ENCODE measurements at places on chromosomes 6 and 20.

GRCh38 chr6:106118835-106119431 is 32.8 kb downstream of the PRDM1 start:
- DNase-seq, result no peak

DNA sequence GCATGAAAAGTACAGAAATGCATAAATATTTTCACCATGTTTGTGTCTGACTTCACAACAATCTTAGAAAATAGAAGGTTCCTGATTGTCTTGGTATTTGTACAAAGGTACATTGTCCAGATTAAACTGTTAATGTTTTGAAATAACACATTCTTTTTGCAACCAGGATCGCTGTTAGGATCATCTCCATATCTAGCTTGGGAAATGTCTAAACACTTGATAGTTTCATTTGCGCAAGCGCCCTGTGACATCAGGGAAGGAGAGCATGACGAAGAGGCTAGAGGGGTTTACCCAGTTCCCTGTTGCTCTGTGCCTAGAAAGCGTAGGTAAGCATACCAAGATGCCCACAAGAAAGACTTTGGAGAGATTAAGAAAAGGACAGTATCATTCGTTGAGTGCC is 19.4 kb downstream of the ALDH8A1 start:
- DNase-seq, result no peak

- peak; percentile 69 for DNase-seq
Measured at GRCh38 chr6:139240161-139241010, 51.4 kb downstream of the TXLNB start.

GRCh38 chr20:1225263-1225782 is 521 bp upstream of the RAD21L1 start:
- no peak for DNase-seq

- no peak for DNase-seq
Measured at GRCh38 chr6:48111143-48111506, at the start of gene PTCHD4. Gene PTCHD4 (minus strand): TSS chr6:48111197. CDS start chr6:48068957, 42,240 bp downstream.

GRCh38 chr6:70103798-70104197 is 199.1 kb downstream of the COL9A1 start:
- no peak for DNase-seq

DNA sequence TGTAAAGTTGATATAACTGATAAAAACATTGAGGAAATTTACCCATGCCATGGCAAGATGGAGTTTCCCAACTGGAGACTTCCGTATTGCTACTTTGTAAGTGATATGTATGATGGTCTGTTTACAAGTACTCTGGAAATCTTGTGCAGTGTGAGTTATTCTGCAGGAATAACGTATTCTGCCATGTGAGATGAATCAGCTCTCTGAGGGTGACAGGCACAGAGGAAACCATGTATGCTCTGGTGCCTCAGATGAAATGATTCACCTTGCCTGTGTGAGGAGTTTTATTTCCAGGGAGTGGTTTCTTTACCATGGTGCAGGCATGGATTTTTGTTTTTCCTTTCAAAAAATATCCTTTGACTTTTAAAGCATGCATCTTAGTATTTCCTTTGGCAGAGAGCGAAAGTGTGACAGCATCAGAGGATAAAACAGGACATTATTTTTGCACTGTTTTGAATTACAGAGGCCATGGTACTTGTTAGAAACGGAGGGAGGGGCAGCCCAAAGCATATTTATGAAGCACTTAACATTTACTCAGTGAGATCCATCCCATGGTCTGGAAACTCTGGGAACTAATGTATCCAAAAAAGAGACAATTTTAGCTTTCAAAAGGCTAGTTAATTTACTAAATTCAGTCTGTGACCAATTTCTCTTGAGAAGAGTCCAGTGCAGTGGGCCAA is 36.0 kb upstream of the MTRF1L start:
- DNase-seq, result no peak

DNA sequence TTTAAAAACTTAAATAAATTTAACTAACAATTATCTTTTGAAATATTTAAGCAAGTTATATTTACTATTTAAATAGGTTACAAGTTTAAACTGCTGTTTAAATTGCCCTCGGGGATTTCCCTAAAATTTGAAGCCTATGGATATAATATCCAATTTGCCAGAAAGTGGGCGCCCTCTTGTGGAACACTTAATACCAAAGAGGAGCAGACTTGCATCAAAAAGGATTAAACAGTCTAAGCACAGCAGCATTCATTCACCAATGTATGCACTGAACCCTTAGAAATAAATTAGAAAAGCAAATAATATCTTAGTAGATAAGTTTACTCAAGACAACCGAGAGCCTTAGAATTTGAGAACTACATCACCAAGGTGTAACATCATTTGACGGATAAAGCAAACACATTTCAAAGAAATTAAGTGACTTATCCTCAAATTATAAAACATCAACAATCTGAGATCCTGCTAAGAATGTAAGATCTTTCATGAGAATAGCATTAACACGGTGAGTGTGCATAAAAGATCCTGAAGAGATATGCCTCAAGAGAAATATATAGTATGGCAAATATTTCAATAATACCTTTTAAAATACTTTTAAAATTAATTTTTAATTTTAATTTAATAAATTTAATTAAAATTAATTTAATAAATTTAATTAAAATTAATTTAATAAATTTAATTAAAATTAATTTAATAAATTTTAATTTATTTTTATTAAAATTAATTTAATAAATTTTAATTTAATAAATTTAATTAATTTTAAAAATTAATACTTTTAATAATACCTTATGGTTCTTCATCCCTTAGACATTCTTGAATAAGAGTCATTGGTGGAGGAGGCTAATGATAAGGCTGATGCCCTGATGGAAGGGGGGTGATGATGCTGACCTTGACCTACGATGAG is 11.5 kb upstream of the MEP1A start:
- DNase-seq, result no peak

GRCh38 chr20:6053776-6054688 is at the start of gene LRRN4:
Gene LRRN4 (minus strand): TSS chr20:6054060. CDS start chr20:6052799, 1,261 bp downstream.
- no peak for DNase-seq

GRCh38 chr6:13544454-13545186 is 29.8 kb upstream of the SIRT5 start:
- DNase-seq, result no peak

- no peak for DNase-seq
Measured at GRCh38 chr20:46011631-46012482, 3.1 kb downstream of the MMP9 start.

DNA sequence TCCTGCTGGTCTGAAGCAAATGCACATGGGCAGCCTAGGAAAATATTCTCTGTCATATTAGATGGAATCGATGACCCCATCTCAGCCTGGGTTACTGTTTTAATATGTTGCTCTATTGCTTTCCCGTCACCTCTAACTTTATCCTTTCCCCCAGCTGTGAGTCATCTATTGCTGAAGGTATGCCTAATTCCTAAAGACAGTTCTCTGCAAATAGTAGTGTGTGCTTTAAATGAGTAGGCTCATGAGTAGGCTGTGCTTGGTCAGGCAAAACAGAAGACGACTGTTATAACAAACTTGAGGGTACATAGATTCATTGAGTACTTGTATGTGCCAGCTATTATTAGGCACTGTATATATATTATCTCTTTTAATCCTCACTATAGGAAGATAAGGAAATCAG is 47.2 kb downstream of the CTNNBL1 start:
- DNase-seq, result no peak

DNA sequence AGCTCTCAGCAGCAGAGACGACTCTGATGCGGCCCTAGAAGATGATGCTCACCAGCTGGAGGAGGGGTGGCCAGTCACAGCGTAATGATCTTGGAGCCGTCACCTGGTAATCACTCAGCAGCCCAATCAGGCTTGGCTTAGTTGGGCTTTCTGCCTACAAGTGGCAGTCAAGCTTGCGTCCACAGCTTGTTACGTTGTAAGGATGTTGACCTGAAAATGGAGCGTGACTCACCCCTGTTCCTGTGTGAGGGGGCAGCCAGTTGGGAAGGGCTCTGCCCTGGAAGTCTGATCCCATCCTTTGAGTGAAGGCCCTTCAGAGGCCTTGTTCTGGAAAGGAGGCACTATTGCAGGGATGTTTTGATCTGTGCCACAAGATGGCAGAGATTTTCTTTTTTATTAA is 49.8 kb downstream of the SPATA2 start:
- no peak for DNase-seq

DNA sequence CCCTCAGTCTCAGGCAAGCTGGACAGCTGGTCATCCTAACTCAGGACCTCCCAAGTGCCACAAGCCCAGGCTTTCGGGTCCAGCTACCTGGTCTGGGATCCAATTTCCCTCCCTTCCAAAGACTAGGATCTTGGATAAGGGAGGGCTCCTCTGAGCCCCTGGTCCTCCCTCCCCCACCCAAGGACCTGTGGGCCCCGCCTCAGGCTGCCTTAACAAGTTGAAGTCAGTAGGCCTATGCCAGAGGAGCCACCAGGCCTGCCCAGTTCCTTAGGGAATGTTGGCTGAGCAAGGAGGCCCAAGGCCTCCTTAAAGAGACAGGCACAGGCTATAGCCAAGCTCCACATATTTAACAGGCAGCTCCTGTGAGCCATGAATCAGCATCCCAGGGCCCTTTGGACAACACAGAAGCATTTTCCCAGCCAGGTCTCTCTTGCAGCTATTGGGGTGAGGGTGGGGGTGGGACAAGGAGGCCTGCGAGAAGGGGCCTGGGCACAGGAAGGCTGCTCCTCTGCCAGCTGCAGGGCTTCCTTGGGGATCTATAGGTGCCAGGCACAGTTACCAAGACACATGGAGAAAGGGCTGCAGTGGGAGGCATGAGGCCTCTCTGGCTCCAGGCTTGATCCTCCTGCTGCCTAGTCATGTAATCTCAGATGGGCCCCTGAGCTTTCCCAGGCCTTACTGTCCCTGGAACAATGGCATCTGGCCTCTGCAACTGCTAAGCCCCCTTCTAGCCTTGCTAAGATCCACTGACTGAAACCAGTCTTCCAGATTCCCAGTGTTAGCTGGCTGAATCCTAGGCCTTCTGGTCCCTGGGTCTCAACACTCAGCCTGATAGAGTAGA is 27.4 kb upstream of the NOL4L start:
- no peak for DNase-seq

GRCh38 chr6:126820634-126821033 is 297.8 kb upstream of the RSPO3 start:
- DNase-seq, result no peak

DNA sequence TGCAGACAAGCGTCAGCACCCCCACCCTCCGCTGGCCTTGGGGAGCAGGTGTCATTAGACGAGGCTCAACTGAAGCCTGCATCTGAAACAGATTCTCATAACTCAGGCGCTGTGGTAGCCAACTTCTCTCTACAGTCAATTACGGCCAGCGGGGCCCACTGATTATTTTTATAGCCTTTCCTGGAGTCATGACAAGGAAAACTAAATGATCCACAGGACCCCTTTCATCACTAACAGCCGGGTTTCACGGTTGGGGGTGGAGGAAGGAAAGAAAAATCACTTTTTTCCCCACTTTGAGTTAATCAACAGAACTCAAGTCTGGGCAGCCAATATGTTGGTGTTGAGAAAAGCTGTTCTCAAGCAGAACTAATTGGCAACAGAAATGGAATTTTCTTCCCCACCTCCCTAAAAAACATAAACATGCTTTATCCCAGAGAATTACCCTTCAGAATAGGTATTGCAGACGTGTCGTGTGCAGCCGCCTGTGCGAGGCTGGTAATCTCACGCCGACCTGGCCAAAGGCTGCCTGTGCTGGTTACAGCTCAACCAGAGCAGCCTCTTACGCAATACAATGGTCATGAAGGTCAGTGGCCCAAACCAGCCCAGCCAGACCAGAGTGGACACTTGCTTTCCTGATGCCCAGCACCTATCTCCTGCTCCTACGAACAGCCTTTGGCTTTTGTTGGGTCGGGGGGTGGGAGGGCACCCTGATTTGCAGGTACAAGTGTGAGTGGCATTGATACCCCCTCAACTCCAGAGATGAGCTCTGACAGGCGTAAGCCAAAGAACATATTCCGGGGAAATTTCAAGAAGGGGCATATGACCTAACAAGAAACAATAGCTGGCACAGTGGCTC is 11.0 kb downstream of the RIPOR3 start:
- DNase-seq, result peak; percentile 68

DNA sequence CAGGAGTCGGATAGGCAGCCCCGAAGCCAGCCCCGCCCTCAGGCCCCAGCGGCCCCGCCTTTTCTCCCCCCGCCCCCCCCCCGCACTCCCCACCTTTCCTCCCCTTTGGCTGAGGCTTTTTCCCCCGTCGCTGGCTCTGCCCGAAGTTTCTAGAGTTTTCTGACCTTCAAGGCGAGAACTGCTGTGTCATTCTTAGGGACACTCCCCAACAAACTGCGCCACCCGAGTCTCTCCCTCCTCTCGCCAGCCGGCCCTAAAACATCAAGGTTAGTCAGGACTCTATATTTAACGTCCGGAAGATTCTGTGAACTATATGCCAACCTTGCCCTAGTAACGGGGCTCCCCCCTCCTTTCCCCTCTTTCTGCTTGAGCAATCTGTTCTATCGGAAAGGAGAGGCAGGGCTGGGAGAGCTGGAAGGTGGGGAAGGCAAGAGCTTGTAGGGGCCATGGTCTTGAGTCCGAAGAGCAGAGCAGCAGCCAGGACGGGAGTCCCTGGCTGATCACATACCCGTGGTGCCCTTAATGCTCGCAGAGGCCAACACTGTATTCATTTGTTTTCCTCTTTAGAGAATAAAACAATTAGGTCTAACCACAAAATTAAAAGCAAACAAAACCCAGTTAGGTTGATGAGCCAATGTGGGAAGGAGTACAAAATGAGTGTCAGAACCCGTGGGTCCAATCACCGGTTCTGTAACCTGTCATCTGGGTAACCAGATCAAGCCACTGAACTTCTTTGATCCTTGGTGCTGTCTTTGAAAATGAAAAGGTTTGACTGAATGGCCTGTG is 5.3 kb upstream of the HSPA1B start:
- peak; percentile 87 for DNase-seq

DNA sequence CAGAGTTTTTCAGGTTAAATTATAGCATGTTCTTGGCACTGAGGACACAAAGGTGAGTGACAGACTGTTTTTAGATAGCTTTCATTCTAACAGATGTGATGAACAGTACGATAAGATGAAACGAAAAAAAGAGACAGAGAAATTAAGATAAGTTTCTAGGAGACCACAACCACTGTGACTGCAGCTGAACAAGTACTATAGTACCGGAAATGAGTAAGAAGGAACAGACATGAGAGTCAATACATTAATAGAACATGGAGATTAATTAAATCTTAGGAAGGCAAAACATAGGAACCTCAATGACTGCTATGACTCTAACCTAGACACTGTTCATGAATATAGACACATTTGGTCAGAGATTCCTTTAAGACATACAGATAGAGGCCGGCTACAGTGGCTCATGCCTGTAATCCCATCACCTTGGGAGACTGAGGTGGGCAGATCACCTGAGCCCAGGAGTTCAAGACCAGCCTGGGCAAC is 40.2 kb downstream of the HBS1L start:
- DNase-seq, result no peak

- DNase-seq, result no peak
Measured at GRCh38 chr20:38168791-38169589, 3.9 kb upstream of the TGM2 start.

DNA sequence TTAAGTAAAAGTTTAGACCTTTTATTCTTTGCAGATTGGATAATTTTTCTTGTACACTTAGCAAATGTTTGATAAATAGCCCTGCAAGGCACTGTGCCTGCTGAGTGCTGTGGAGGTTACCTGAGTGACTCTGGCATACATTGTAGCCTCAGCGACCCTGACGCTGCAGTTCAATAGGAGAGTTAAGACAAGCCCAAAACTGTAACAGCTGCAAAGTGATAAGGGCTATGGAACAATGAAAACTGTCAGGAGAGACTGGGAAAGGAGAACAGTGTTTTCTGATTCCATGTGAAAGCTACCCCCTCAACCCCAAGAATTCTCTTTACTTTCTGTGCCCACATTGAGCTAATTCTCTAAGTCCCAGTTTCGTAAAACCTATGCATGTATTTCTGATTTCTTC is 22.2 kb downstream of the HIVEP1 start:
- DNase-seq, result no peak

GRCh38 chr6:2563635-2564034 is 187.1 kb downstream of the MYLK4 start:
- no peak for DNase-seq
